ENCODE measurements at places on chromosomes 5 and 9. TPM values are rescaled to one million over a fixed set of nuclear protein-coding genes. Genes with fewer than 3 reads are reported as not detected.

CDH6 gene
- total RNA-seq, result 39.8 TPM

DIPK1B gene
- 47.8 TPM for total RNA-seq

GBA2 gene
- total RNA-seq, result 74.4 TPM

KCTD16 gene
- 30.8 TPM for total RNA-seq
